Osteocyte (in vitro differentiated cells): ENCODE measurements at places on chromosomes 5 and 9. TPM values are rescaled to one million over a fixed set of nuclear protein-coding genes. Genes with fewer than 3 reads are reported as not detected.

PCDHA9 gene
- 1.7 and 1.8 TPM in 2 replicates for total RNA-seq

CTNNAL1 gene
- total RNA-seq = 46.3 and 55.4 TPM in 2 replicates

PCDHGA9 gene
- total RNA-seq = 1.6 and 1.9 TPM in 2 replicates

- no peak overlapping the region for H3K27ac ChIP-seq
- H3K4me1 ChIP-seq = no peaks in the 10 kb centered on the region
- DNase-seq = no peak
- no peak overlapping the region for H3K4me3 ChIP-seq
Measured at GRCh38 chr5:162685302-162685701, 617.7 kb downstream of the GABRG2 start.

WWC1 gene
- 2.2 and 3.6 TPM in 2 replicates for total RNA-seq
